ENCODE measurements at places on chromosomes 6 and 20.
A peak's percentile ranks its signal among the peaks of the same experiment; 100 is the strongest.

- DNase-seq, result no peak
Observed at GRCh38 chr20:58238490-58238889, 10.0 kb upstream of the ANKRD60 start.

DNA sequence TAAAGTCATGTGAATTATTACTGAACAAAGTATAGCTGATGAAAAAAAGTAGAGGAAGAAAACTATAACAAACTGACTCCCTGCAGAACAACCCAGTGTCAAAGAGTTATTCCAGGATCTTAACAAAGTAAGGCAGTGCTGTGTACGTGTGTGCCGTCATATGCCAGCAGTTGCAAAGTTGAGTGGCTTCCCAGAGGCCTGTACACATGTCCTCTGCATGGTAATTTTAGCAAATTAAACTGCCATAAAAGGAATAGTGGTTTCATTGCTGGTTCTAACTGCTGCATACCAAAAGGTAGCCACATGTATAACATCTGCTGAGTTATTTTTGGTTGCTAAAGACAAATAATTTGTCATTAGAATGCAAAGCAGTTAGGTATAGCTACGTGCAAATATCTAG, 44.8 kb downstream of the RIPOR2 start:
- no peak for DNase-seq

GRCh38 chr6:113662093-113662665, 195.0 kb upstream of the MARCKS start:
- DNase-seq, result no peak

- DNase-seq, result no peak
Observed at GRCh38 chr6:13156381-13156780, 172.0 kb downstream of the TBC1D7 start.

- DNase-seq, result no peak
Observed at GRCh38 chr20:38866265-38867061, 59.8 kb upstream of the FAM83D start.

- DNase-seq, result no peak
Observed at GRCh38 chr6:43074847-43075669, 1.1 kb upstream of the PTK7 start.

- no peak for DNase-seq
Observed at GRCh38 chr20:36472637-36473090, 68.7 kb upstream of the MYL9 start.

- DNase-seq, result no peak
Observed at GRCh38 chr6:135693811-135694370, 157.6 kb upstream of the PDE7B start.

DNA sequence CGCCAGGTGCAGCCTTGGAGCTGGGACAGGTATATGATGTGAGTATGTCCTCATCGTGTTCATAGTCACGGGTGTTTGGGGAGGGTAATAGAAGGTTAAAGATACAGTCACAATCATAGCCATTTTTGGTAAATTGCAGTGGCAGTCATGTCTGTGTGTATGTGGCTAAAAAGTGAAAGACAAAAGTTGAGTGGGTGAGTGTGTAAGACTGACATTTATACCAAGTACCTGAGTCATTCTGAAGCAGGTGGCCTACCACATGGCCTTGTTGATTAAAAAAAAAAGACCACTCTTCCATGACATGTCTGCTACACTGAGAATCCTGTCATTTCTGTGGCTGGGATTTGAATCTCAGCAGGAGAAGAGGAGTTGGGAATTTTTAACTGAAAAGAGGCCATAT, 181.9 kb downstream of the SCP2D1 start:
- DNase-seq, result no peak

DNA sequence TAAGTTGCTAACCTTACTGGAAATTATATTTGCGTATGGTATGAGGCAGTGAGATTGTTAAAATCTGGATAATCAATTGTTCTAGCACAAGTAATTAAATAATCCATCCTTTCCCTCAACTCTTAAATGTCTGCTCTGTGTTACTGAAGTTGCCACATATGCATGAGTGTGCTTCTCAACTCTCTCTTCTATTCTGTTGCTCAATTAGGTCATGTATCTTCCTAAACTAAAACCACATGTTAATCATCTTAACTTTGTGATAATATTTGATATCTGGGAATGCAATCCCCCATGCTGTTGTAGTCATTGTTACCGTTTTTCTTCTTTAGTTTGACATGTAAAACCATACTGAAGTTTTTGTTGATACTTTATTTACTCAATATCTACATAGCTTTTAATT, 63.5 kb upstream of the STMND1 start:
- no peak for DNase-seq

DNA sequence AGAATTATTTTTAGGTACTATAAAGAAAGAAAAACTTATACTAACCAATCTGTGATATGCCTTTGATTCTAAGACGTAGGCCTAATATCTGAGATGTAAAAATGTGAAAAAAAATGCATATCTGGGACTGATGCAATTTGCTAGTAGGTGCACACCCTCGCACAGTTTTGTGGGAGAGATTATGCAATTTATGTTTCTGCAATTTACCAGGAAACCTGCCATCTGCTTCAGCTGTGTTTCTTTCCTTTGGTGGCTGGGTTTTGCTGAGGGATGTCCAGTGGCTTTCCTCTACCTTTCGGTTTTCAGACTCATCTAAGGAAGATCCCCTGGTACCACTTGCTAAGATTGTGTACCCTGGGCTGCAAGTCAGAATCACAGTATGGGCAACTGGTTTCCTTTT, 186.9 kb downstream of the ZFP64 start:
- DNase-seq, result peak; percentile 56

DNA sequence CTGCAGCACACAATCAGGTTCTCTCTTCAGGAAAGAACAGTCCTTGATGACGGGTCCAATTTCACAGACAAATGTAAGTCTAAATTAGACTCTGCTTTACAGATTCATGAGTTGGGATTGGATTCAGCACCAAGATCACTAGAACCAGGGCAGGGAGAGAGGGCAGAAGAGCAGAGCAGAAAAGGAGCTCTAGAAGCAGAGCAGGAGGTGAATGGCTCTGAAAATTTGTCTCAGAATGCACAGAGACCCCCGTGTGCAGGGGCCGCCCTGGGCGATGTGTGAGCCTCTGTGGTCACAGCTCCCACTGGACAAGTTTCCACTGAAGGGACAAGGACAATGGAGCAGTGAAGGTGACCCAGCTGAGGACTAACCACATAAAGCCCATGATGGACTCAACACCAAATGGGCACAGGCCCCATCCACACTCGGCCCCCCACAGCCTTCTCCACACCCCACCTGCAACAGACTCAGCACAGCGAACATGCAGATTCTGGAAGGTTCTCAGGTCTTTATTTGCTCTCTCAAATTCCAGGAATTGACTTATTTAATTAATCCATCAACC, 3.5 kb downstream of the HLA-B start:
- no peak for DNase-seq

DNA sequence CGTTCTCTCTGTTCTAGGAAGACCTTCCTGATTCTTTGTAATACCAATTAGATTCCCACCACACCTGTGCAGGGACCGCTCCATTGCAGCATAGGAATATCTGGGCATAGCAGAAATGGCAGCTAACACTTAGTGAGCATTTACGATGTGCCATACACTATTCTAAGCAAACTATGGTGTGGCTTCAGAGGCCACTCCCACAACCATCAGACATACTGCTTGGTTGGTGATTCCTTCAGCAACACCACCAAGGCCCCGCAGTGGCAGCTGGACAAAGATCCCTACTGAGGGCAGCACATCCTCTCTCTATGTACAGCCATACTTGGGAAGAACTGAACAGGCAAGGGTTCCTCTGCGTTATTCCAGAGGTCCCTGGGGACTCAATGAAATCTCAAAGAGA, 6.2 kb downstream of the KCNK5 start:
- DNase-seq, result no peak

DNA sequence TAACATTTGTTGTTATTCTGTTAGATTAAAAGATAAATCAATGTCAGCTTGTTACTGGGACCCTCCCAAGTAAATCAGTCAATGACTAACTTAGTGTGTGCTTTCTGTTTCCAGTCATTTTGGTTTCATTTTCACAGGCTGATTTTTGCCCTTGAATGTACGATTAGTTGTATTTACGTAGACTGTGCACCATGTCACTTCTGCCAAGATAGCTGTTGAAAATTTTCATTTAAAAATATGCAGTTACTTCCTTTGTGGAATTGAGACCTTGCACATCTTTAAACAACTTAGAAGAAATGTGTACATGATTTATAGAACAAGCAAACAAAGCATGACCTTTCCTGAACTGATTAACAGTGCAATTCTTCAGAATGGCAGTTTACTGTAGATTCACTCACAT, 944.8 kb upstream of the CITED2 start:
- no peak for DNase-seq

- DNase-seq, result peak; percentile 74
Observed at GRCh38 chr6:30684386-30685156, 1.9 kb downstream of the PPP1R18 start.

- DNase-seq, result no peak
Observed at GRCh38 chr20:49938173-49939163, 2.3 kb downstream of the RNF114 start.

DNA sequence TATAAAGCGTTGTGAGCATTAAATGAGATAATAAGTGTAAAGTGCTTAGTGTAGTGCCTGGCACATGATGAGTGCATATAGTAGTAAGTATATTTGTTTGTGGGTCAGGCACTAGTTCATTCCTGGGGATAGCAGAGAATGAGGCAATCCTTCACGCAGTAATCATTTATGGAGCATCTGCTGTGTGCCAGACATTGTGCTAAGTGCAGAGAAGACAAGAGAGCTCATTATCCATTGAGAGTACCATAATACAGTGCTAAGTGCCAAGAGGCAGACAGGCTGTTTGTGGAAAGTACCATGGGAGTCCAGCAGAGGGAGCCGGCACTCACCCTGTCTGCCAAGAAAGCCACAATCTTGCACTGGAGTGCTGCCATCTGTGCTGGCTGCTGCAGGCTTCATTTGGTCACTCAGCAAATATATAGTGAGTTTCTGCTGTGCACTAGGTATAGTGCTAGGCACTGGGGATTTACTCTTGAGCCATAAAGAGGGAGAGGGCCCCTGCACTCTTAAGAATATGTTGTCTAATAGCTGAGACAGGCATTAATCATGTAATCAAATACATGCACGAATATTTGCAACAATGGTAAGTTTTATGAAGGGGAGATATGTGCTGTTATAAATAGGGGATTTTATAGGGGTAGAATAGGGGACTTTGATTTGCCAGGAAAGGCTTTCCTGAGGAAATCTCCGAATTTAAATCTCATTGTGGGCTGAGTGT, 12.9 kb upstream of the MROH8 start:
- peak; percentile 70 for DNase-seq

DNA sequence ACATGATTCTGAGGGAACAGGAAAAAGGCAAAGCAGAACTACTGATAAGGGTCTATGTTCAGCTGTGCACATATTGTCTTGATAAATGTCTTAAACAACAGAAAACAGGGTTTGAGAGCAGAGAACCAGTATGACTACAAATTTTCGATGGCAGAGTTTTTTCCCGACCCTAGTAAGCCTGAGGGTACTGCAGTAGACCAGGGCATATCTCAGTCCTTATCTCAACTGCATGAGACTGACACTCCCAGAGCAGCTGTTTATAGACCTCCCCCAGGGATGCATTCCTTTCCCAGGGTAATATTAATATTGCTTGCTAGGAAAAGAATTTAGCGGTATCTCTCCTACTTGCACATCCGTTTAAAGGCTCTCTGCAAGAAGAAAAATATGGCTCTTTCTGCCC, 1176.8 kb upstream of the ADGRB3 start:
- DNase-seq, result no peak

- DNase-seq, result no peak
Observed at GRCh38 chr6:138087593-138088325, 19.5 kb downstream of the PERP start.

- DNase-seq, result no peak
Observed at GRCh38 chr20:45927071-45927878, 7.2 kb upstream of the PCIF1 start.

- no peak for DNase-seq
Observed at GRCh38 chr6:113596387-113597230, 260.5 kb upstream of the MARCKS start.

DNA sequence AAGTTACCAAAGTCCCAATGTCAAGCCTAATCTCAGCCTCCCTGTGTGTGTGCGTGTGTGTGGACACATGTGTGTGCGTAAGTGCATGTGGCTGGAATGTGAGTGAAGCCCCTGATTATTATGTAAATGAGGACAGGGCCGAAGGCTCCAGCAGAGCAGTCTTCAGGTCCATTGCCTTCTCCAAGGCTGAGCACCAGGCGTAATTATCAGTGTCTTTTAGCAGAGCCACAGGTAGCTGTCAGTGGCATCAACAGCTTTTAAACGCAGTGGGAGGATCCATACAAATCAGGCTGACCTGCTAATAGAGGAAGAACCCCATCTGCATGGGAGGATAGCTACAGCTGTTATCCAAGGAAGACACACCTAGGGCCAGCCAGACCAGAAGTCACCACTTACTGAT, 324.3 kb upstream of the MOCS1 start:
- DNase-seq, result no peak

DNA sequence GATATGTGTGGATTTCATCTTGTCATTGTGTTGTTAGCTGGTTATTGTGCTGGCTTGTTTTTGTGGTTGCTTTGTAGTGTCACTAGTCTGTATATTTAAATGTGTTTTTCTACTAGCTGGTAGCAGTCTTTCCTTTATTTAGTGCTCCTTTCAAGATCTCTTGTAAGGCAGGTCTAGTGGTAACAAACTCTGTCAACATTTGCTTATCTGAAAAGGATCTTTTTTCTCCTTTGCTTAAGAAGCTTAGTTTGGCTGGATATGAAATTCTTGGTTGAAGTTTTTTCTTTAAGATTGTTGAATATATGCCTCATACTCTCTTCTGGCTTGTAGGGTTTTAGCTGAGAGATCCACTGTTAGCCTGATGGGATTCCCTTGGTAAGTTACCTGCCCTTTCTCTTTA, 32.7 kb upstream of the TFB1M start:
- no peak for DNase-seq

DNA sequence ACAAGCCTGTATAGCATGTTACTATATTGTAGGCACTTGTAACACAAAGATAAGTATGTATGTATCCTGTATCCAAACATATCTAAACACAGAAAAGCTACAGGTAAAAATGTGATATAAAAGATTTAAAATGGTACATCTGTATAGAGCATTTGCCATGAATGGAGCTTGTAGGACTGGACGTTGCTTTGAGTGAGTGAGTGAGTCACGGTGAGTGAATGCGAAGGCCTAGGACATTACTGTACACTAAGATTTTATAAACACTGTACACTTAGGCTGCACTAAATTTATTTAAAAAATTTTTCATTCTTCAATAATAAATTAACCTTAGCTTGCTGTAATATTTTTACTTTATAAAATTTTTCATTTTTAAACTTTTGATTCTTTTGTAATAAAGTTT, 136.9 kb downstream of the NKAIN2 start:
- no peak for DNase-seq

Data from inflammatory macrophage (primary cell).